ENCODE measurements at places on chromosomes 1 and 21.

GRCh38 chr21:38479641-38480525 is 18.4 kb downstream of the ERG start:
- no peak for DNase-seq

GRCh38 chr1:88640060-88640459 is 44.0 kb upstream of the PKN2 start:
- DNase-seq = no peak

- no peak for DNase-seq
These were observed 77.7 kb downstream of the CAPZB start for GRCh38 chr1:19407494-19408096.

DNA sequence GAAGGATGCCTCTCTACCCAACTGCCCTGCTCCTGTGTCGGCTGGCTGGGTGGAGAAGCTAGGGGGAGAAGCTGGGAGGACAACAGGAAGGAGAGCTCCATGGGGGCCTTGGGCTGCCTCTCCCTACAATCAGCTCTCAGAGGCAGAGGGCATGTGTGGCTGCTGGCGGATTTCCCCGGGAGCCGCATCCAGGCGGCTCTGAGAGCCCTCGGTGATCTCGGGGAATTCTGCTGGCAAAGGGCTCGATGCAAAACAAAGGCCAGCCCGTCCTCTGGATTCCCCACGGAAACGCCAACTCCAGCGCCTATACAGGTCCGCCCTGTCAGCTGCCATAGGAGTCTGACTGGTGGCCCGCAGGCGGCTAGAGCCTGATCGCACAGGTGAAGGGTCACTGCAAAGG is 26.4 kb upstream of the EVA1B start:
- no peak for DNase-seq

GRCh38 chr1:184162281-184162680 is 110.8 kb downstream of the TSEN15 start:
- DNase-seq = no peak

DNA sequence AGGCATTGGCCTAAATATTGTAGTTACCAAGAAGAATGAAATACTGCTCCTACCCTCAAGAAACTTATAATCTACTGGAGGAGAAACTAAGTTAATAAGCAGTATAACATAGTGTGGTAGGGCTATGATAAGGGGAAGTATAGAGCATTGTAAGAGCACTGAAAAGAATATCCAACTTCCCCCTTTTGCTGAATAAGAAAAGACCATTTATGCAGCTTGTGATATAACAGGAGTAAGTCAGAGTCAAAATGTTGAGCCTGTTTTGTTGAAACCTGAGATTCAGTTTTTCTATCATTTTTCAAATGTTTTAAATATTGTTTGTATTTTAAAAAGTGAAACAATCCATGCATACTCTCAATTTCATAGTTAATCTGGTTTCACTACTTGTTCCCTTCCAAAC is 48.3 kb upstream of the FCRL4 start:
- no peak for DNase-seq

DNA sequence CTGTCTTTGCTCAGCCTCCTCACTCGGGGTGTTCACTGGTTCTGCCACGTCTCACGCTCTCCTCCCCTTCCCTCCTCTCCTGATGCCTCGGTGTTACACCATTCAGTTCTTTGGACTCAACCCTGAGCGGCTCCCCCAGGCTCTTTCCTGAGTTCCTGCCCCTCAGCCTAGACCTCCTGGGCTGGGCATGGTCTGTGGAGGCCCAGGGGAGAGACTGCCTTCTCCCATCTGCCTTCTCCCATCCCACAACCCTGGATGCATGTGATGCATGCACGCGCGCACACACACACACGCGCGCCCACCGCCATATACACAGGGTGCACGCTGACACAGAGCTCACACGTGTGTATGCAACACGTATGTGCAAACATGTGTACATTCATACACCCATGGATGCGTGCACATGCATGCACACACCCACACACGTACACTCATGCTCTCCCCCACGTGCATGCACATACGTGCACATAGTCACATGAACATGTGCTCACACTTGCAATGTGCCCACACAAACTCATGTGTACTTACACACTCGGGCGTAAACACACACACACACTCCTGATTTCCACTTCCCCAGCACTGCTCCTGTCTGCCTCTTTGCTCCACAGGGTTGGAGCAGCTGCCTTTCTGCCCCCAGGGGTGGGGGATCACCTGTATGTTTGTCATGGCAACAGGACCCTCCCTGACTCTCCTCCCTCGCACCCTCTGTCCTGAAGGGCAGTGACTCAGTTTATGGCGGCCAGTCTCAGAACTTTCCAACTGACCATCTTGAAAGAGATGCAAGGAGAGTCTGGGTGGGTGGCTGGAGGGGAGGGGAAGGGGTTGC is 59.0 kb downstream of the HUNK start:
- no peak for DNase-seq

GRCh38 chr1:3697810-3698209 is 45.5 kb downstream of the TP73 start:
- no peak for DNase-seq

GRCh38 chr1:1622010-1622787 is 6.9 kb downstream of the MIB2 start:
- DNase-seq = no peak

DNA sequence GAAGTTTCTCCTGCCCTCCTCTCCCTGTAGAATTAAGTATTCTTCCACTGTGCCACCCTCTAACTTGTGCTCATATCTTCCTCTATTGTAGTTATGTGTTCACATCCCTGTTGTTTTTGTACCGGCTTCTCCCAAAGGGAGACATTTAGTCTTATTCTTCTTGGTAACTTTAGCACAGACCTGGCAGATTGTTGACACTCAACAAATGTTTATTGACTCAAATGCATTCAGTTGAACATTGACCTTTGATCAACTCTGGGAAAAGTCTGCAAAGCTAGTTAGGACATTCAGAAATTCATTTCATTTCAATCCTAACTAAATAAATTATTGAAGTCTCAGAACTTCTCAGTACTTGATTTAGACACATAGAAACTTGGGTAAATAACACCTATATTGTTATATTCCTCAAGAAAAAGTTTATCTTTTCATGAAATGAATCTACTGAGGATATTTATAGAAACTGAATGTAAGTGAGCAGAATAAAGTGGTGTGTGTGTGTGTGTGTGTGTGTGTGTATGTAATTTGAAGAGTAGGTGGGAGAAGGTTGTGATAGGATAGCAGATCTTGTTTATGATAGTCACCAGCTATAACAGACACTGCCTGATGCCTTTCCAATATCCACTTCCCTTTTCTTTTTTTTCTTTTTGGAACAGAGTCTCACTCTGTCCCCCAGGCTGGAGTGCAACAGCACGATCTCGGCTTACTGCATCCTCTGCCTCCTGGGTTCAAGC is 872.4 kb upstream of the CXADR start:
- DNase-seq = no peak

- no peak for DNase-seq
These were observed 3.4 kb downstream of the OR2T11 start for GRCh38 chr1:248631354-248632008.

DNA sequence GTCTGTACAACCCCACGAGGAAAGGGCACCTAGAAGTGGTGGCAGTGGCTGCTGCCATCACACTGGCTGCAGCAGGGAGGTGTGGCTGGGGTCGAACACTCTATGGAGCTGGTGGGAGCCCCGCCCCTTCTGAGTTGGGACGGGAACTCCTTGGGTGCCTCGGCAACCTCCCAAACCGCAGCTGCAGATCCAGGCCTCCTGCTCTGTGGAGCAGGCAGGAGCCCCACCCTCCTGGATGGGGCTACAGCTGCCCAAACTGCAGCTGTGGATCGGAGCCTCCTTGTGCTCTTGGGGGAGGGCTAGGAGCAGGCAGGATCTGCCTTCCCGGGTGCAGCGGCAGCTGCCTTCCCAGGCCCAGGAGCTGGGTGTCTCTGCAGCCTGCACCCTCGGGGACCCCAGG is 38.9 kb upstream of the TARDBP start:
- no peak for DNase-seq

DNA sequence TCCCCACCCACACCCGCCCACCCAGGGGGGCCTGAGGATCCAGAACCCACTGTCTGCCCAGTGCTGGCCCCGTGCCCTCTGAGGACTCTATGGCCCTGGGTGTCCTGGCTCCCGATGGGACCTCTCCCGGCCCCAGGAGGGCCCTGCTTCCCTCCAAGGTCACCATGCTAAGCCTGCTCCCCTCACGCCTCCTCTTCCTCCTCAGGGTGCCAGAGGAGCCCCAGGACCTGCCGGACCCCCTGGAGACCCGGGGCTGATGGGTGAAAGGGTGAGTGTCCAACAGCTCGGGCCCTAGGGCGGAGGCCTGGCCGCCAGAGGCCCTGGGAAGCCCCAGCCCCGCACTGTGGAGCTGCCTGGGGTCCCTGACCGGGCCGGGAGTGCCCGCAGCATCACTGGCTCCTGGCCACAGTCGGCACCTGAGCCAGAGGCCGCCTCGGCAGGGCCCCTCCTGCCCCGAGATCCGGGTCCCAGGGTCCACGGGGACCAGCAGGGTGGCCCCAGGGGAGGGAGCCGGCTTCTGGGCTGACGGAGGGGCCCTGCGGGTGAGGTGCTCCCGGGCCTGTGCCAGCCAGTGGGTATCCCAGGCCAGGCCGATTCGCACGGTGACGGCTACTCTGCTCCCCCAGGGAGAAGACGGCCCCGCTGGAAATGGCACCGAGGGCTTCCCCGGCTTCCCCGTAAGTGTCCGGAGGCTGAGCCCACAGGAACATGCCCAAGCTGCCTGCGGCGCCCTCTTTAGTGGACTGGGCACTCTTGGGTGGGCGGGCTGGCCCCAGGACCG is 16.1 kb downstream of the COL6A1 start:
- no peak for DNase-seq

DNA sequence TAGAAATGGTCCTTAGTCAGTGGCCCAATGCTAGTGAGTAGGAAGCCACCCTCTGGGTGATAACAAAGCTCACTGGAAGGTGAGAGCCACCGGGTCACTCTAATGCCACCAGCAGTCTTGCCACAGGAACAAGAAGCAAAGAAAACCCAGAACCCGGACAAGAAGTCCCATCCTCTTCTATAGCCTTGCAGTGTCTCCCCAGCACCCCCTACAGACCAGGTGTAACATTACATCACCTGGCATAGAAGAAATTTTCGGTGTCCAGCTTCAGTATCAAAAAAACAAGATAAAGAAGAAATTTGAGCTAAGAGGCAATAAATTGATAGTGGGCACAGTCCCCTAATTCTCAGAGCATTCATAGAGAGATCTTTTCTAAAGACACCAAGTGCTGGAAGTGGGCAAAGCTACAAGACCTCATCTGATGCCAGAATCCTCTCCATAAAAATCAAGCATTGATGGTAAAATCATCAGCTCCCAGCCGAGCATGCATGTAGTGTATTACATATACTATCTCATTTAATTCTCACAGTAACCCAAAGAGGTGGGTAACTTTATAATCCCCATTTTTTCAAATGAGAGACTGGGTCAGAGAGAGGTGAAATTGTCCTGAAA is 491.0 kb downstream of the MATN1 start:
- peak; percentile 44 for DNase-seq

DNA sequence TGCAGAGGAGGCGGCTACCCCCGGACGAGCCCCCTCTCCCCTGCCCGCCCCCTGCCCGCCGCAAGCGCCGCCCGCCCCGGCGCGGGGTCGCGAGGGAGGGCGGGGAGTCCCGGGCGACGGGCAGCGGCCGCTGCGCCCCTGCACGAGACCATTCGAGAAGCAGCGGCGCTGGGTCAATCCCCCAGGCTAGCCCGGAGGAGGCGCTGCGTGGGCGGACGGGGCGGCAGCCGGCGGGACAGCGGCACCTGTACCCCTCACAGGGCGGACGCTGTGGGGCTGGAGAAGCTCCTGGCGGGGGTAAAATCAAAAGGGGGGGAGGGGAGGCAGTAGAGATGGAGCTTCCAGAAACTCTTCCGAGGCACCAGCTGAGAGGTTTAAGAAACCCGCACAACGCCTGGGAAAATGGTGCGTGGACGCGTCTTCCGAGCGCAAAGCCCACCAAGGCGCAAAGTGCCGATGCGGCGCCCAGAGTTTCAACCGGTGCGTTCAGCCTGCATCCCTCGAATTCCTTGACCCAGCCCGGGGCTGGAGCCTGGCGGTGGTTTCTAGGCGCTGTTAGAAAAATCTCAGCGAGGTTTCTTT is at the start of gene PLPPR5:
TSS of gene PLPPR5 (minus strand) at position 1 of the 582 bp plus-strand sequence. CDS start 190 bp downstream, outside the sequence.
- peak; percentile 11 for DNase-seq

DNA sequence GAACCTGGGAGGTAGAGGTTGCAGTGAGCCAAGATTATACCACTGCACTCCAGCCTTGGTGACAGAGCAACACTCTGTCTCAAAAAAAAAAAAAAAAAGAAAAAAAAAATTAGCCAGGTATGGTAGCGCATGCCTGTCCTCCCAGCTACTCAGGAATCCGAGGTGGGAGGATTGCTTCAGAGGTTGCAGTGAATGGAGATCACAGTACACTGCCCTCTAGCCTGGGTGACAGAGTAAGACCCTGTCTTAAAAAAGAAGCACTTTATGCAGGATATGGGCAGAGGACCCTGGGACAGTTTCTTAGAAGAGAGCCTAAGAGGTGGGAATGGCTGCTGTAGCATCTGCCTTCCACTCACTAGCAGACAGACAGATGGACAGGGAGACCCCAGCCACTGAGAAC is 23.0 kb downstream of the IQGAP3 start:
- DNase-seq = no peak

- DNase-seq = no peak
These were observed 34.0 kb downstream of the MACF1 start for GRCh38 chr1:39238476-39238875.

DNA sequence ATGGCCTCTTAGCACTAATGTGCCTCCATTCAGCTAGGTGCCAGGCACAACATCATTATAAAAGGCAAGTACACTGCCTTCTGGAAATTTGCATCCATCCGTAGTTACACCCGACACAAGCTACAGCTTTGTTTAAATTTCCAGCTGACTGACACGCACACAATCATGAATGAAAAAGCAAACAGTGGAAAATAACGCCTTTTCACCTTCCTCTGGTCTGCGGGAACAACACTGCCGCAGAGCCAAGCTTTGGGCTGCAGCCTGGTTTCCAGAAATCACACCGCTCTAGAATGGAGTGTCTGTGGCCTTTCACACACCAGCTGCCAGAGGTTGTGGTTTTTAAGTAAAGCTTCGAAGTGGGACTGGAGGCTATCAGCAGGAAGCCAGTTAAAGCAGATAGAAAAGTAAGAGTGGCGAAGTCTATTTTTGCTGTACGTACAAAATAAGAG is 142.8 kb upstream of the COA6 start:
- peak; percentile 63 for DNase-seq

GRCh38 chr1:116820369-116820768 is 66.1 kb downstream of the CD2 start:
- DNase-seq = no peak

GRCh38 chr1:150843474-150843873 is 32.9 kb downstream of the ARNT start:
- no peak for DNase-seq
